ENCODE measurements at places on chromosomes 7 and 10. TPM values are rescaled to one million over a fixed set of nuclear protein-coding genes. Genes with fewer than 3 reads are reported as not detected.

Gene RET
- total RNA-seq, result 0.94 TPM

Gene VSTM4
- total RNA-seq, result 2.3 TPM

Gene ACHE
- 16.1 TPM for total RNA-seq

Gene SH2B2
- 11.9 TPM for total RNA-seq

Gene NPFFR1
- total RNA-seq, result 0.31 TPM

Gene CCDC3
- 12.8 TPM for total RNA-seq

Gene IRF5
- 1.6 TPM for total RNA-seq

Gene ANKRD1
- total RNA-seq, result not detected

Gene MYO3A
- 3.6 TPM for total RNA-seq

Gene ZNF775
- total RNA-seq, result 10.6 TPM

Gene C10orf67
- total RNA-seq, result 0.16 TPM

Gene STEAP1B
- 1.1 TPM for total RNA-seq

Gene FEZF1
- total RNA-seq, result not detected

Gene OAT
- 143 TPM for total RNA-seq

Gene NEURL1
- total RNA-seq, result 25.1 TPM

Gene SKAP2
- total RNA-seq, result 1.2 TPM

Gene NPM3
- 35.2 TPM for total RNA-seq

Gene HTR5A
- 0.62 TPM for total RNA-seq

Gene ABCC2
- 0.16 TPM for total RNA-seq

Gene NT5C3A
- 99.2 TPM for total RNA-seq

Gene SPDYE11
- total RNA-seq, result not detected

Gene SLC18A3
- total RNA-seq, result not detected

Gene PNLIPRP2
- not detected for total RNA-seq

Gene RBP4
- 1.4 TPM for total RNA-seq

Gene GIMAP2
- 4.4 TPM for total RNA-seq

Gene LDB1
- 70.8 TPM for total RNA-seq

Gene MLXIPL
- not detected for total RNA-seq

Gene TRPV5
- 0.31 TPM for total RNA-seq

Gene HOXA4
- not detected for total RNA-seq

Gene PARP12
- total RNA-seq, result 3.0 TPM

Gene MYL7
- total RNA-seq, result not detected

Gene ADO
- total RNA-seq, result 38.7 TPM

Gene IFIT1B
- total RNA-seq, result 2.0 TPM

Gene PAPOLB
- 0.94 TPM for total RNA-seq

Gene RGS10
- total RNA-seq, result 10.5 TPM

Gene LIPF
- not detected for total RNA-seq

Gene ZNF107
- 15.0 TPM for total RNA-seq

Gene PRR15
- total RNA-seq, result not detected

Gene AKR1E2
- 49.0 TPM for total RNA-seq

Gene ASB10
- total RNA-seq, result not detected

Gene TNRC18
- total RNA-seq, result 50.1 TPM

Gene ITIH2
- 8.6 TPM for total RNA-seq

Gene FBXW4
- 68.3 TPM for total RNA-seq

Gene AQP1
- total RNA-seq, result 0.31 TPM

Gene WDR86
- 50.2 TPM for total RNA-seq

Gene CELF2
- total RNA-seq, result 193 TPM

Gene CYP2C9
- total RNA-seq, result not detected

Gene JCAD
- 8.4 TPM for total RNA-seq

Gene POLR2J2
- total RNA-seq, result 3.1 TPM

Gene GDF10
- total RNA-seq, result 3.1 TPM

Gene EGR2
- 1.6 TPM for total RNA-seq

Gene TSPAN15
- total RNA-seq, result 3.1 TPM

Gene OR13A1
- total RNA-seq, result not detected

Gene SPDYE16
- not detected for total RNA-seq

Gene GIMAP7
- 2.7 TPM for total RNA-seq

Gene GPR141
- not detected for total RNA-seq

Data from occipital lobe (tissue), 3 donors.